T-cell (primary cell): ENCODE measurements at places on chromosomes 12 and 14.

DNA sequence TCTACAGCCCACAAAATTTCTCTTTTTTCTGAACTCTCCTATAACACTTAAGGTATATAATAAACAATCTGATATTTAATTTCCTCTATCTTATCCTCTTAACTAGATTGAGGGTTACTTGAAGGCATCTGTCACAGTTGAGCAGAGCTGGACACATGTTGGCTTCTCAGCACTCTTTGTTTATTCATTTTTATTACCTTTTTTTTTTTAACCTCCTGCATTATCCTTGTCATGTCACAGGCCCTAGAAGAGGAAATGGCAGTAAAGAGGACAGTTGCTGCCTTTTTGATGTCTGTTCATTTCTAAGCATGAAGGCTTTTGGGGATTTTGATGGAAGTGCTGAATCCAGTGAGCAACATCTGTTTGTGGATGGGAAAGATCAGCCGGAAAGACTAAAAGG lies 32.5 kb upstream of the EVL start:
- no peak for DNase-seq

GRCh38 chr12:53034459-53034858 lies 15.4 kb upstream of the TNS2 start:
- DNase-seq, result no peak

DNA sequence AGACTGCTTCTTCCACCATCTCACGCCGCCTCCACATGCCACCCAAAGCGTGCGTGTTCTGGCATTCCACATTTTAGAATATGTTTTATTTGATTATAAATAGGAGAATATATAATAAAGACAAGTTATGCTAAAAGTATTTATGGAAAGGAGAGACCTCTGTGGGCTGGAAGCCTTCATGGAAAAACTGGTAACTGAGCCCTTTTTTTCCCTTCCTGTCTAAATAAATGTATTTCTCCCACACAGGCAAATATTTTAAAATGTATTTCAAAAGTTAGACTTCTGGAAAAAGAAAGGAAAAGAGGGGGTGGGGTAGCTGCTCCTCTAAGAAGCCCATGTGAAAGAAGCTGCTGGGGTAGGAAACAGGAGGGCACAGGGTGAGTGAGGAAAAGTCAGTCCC lies 16.1 kb upstream of the NR4A1 start:
- DNase-seq, result no peak

GRCh38 chr12:40953076-40953475 lies 235.0 kb upstream of the PDZRN4 start:
- DNase-seq, result no peak

DNA sequence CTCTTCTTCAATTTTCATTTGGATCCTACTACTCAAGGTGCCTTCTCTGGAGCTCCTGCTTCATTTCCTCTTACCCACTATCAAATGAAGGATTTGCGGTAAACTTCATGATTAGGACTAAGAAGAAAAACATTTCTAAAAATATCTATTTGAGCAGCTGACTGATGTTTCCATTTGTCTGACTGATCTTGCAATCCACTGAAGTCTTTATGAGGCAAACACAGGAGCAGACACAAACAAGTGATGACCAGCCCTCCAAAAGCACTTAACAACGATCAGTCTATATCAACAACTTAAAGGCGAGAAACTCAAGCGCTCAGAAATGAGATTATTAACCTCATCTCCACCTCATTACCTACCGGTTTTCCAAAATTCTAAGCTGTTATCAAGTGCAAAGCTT lies 26.2 kb downstream of the OSBPL8 start:
- DNase-seq, result no peak

DNA sequence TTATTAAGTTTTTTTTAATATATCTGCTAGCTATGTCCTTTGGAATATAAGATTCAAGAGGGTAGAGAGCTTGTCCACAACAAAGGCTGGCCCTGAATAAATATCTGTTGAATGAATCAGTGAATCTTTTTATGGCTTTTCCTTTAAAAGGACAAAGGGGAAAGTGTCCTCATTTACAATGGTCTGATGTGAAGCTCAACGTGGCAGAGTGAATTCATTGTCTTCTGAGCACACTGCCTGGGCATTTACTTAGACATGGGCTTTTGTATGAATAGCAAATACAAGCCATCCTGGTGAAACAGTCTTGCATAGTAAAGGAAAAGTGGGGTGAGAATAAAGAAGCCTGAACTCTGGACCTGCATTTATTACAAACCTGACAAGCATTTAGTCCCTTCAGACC lies 201.2 kb downstream of the NELL2 start:
- no peak for DNase-seq

DNA sequence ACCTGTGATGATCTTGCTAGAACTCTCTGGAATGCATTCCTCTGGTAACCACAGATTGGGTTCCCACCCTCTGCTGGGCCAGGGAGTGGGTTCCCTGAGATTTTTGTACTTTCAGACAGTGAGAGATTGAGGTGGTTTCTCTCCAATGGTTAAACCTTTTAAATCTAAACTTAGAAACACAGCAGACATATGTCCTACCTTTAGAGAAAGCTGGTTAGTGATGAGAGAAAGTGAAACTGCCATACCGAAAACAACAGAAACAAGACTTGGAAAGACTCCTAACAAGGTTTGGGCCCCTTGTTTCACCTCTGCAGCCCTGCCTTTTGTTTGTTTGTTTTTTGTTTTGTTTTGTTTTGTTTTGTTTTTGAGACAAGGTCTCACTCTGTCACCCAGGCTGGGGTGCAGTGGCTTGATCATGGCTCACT lies 9.7 kb upstream of the SGPP1 start:
- DNase-seq, result no peak

DNA sequence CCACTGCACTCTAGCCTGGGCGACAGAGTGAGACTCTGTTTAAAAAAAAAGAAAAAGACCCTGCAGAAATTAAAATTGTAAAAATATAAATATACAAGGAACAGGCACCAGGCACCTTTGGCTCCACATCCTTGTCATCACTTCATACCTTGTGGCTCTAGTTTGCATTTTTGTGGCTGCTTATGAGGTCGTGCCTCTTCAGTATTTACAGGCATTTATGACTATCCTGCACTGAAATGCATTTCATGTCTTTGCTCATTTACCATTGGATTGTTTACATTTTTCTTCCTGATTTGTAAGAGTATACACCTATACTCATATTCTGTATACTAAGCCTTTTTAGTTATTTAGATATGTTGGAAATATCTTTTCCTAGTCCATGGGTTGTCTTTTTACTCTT lies 20.1 kb downstream of the BICD1 start:
- DNase-seq, result no peak

GRCh38 chr12:122126713-122127597 lies 47.1 kb downstream of the IL31 start:
- DNase-seq, result no peak

- DNase-seq, result no peak
Measured at GRCh38 chr12:42763682-42764081, 174.1 kb upstream of the PRICKLE1 start.

DNA sequence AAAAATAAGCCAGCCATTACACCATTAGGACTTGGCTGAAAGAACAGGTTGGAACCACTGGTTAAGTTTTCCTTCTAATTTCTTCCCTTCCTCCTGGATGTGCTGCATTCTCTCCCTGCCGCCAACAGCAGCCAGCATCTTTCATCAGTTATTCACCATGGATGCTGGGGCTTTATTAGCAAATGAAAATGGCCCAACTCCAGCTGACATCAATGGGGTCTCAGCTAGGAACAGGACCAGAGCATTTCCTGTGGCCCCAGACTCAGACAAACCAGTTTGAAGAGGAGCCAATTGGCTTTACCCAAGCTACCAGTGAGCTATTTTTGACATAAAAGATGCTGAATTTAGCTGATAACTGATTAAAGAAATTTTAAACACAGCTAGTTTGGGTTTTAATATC lies 26.0 kb upstream of the TBX5 start:
- no peak for DNase-seq

- DNase-seq, result peak; percentile 65
Measured at GRCh38 chr14:55129428-55130195, 560 bp downstream of the LGALS3 start.

- DNase-seq, result no peak
Measured at GRCh38 chr12:66668311-66668710, 10.6 kb downstream of the GRIP1 start.

- no peak for DNase-seq
Measured at GRCh38 chr14:61525293-61526011, 169.9 kb upstream of the HIF1A start.

DNA sequence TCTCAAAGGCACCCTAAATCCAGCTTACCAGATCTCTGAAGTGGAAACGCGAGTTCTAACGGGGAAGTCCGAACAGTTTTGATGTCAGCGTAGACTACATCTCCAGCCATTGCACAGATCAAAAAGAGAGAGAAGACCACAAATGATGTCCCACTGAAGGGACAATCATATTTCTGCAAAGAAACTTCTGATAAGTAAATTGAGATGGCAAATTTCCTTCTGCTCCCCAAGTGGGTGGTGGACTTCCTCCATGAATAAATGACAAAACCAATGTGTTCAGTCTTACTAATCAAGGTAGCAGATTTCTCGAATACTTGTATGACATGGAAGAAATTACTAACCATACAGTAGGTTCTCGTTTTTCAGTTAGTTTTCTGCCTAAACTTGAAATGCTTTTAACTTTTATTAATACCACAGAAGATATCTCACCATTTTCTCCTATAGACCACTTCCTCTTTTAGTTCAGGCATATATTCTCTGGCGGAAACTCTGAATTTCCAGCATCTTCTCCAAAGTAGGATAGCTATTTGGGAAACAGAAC lies at the start of gene CLECL1:
Gene CLECL1, minus strand, starts transcription at position 177 of the 541 bp plus-strand sequence.
- DNase-seq, result no peak

DNA sequence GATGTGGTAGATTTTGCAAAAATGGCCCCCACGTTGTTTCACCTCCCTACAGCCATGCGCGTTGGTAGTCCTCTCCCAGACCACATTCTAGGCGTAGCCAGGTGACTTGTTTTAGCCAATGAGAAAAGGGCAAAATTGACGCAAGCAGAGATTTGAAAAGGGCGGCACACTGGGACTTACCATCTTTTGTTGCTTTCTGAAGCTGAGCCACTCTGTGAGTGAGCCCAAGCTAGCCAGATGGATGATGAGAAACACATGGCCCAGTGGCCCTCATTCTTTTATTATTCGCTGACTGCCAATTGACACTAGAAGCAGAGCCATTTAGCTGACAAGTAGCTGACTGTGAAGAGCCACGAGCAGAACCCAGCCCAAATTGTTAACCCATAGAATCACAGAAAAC lies 142.0 kb upstream of the GZMB start:
- DNase-seq, result no peak

DNA sequence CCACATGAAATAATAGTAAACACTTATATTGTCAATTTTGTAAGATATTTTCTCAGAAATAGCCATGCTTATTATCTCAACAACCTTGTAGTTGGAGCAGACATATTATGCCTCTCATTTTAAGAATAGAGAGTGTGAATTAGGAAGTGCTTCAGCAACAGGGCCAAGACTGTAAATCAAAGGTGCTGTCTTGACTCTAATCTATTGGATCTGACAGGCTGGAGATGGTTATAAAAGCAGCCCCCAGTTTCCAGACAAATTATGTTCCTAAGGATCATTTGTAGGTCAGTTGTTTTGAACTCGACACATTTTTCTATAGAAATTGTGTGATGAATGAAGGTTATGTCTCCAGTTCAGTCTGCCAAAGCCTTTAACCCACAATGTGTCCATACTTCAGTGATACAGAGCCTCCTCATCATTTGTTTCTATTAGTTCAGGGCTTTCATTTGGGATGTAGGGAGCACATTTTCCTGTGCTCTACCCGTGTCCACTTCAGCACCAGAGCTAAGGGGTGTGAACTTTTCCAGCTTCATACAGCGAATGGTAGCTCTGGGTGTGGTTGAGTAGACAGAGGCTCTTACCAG lies 284.8 kb upstream of the FBXO33 start:
- no peak for DNase-seq

DNA sequence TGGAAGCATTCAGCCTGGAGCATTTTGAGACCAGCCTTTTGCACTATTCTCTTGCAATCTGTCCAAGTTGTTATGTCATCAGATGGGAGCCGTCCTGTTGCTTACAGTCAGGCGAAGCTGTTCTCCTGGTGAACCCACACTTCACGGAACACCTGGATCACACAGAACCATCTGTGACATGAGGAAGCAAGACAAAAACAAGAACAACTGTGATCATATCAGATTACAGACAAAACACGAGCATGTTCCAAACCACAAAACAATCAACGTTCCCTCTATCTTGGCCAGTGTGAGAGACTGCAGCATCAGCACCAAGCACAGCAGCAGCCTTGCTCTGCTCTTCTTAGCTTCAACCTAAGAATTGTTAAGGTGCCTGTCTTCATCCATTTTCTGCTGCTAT lies 180.5 kb upstream of the SFSWAP start:
- DNase-seq, result no peak

DNA sequence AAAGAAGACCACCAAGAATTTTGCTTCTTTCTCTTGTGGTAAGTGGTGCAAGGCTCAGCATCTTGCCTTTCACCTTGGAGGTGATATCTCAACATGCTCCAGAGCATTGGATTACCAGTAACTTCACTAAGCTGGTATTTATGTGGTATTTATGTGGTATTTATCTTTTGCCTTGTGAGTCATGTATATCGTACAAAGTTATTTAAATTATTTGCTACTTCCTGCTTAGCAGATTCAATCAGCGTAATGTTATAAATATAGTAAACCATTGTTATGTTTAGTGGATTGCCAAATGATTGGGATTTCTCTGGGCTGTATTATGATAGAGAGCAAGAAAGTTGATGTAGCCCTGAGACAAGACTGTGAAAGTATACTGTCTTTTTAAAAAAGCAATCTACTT lies 366.4 kb downstream of the IPO8 start:
- no peak for DNase-seq

- no peak for DNase-seq
Measured at GRCh38 chr12:68804657-68805591, 3.1 kb upstream of the MDM2 start.

DNA sequence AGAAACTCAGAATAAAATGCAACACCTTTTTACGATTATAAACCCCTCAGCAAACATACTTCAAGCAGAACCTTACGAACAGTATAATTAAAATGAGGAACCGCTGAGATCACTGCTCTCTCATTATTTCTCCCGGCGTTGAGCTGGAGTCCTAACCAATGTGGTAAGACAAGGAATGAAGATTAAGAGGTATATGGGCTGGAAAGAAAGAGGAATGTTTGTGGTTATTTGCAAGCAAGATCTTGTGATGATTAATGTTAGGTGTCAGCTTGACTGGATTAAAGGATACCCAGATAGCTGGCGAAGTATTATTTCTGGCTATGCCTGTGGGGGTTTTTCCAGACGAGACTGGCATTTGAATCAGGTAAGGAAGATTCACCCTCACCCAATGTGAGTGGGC lies 10.3 kb upstream of the ZNF84 start:
- no peak for DNase-seq

DNA sequence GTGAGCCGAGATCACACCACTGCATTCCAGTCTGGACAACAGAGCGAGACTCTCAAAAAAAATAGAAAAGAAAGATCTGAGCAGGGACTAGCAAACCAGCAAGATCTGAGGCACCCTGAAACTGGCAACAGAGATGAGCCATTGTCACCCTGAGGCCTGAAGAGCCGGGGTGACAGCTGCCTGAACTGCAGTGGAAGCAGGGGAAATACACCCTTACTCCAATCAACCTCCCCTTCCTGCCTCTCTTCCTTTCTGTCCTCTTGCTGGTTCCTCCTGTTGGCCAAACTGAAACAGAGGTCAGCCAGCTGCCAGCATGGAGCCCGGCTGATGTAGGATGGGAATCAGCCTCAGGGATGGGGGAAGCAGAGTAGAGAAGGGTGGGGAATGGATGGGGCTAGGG lies 192.0 kb downstream of the CHST11 start:
- DNase-seq, result no peak

GRCh38 chr12:66058554-66058953 lies 72.0 kb downstream of the LLPH start:
- no peak for DNase-seq

GRCh38 chr12:21276826-21277225 lies 57.9 kb downstream of the SLCO1A2 start:
- DNase-seq, result no peak
